ENCODE measurements at places on chromosomes 1 and 21.

- DNase-seq: no peak
Observed at GRCh38 chr1:4000811-4001251, 100.8 kb upstream of the C1orf174 start.

DNA sequence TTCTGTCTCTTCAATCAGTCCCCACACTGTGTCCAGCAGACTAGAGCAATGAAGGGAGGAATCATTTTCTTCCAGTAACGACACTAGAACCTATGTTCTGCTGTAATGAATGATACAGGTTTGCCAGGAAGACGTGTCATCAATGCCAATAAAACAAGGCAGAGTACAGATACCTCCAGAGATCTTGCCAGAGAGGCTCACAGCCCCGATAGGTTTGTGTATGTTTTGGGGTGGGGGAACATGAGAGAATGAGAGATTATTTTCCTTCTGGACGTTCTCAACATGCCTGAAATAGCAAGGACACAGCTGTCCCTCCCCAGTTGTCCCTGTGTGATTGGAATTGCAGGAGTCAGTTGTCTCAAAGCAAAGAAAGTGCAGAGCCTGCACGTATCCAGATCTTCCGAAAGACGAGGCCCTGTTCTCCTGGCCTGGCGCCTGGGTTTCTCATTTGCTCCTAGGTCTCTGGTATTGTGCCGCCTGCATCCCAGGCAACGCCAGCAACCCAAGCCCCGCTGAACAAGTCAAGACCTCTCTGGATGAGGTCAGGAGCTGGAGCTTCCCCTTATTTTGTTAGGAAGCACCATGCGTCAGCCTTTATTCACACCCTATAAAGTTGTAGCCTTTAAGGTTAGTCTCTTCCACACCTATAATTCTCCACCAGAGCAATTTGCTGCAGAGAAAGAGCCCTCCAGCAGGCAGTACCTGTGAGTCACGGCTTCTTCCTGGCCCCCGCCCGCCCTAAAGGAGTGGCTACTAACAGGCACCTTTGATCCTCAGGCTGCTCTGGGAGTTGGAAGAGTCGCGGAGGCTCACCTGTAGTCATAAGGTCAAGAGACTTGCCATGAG is 130.5 kb downstream of the TOMM20 start:
- DNase-seq: no peak

DNA sequence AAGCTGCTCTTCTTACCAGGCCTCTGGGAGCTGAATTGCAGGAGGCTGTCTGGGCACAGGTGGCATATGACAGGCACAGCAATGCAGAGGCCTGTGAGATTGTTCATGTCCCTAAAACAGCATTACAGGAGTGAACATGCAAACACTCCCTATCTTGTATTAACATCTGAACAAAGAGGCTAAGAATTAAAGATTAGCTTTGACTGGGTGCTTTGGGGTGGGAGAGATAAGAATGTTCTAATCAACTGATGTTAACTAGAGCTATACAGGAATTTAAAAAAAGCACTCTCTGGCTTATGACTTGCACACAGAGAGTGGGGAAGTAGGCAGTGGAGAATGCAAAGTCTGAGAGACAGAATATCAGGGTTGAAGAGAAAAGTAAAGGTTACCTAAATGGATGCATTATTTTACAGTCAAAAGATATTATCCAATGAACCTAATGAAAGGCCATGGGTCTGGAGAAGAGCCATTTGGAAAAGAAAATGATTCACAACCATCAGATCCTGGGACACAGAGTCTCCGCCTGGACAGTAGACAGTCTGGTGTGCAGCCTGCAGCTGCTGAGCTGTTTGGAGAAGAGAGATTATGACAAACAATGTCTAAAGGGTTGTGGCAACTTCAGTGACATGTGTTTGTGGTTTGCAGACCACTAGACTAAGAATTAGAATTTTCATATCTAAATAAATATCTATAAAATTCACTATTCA is 20.2 kb downstream of the DPT start:
- DNase-seq: no peak

GRCh38 chr1:84107955-84108354 is 36.1 kb upstream of the PRKACB start:
- no peak for DNase-seq

DNA sequence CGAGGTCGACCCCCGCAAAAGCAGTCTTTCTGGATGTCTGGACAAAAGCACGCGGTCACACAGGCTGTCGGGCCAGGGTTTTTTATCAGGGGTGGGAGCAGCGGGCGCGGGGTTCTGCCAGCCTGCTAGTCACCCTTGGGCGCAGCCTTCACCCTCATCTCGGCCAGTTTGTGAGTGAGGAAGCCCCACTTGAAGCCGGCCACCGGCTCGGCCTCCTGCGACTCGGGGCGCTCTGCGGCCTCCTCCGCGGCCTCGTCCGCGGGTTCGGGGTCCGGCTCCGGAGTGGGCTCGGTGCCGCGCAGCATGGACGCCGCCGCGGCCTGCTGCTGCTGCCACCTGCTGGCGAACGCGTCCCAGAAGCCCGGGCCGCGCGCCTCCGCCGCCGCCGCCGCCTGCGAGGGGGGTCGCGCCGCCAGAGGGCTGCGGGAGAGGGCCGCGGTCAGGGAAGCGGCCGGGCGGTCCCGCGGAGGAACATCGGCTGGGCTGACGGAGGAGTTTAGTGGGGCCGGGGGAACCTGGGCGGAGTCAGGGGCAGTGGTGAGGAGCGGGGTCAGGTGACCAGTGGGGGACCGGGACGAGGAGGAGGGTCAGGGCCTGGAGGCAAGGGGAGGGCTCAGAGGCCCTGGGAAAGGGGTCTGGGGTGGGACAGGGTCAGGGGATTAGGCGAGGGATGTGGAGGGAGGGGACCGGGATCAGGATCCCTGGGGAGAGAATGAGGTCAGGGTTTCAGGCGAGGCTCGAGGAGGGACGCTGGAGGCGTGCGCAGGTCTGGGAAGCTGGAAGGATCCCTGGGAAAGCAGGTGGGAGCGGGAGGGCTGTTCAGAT is 4.5 kb downstream of the C1orf232 start:
- DNase-seq: no peak

- no peak for DNase-seq
Observed at GRCh38 chr1:207950750-207951149, 39.8 kb upstream of the CD34 start.

- no peak for DNase-seq
Observed at GRCh38 chr1:221923929-221924598, 182.2 kb upstream of the DUSP10 start.
